M059J (cell line): ENCODE measurements at places on chromosomes 5 and 9. TPM values are rescaled to one million over a fixed set of nuclear protein-coding genes. Genes with fewer than 3 reads are reported as not detected.

DNA sequence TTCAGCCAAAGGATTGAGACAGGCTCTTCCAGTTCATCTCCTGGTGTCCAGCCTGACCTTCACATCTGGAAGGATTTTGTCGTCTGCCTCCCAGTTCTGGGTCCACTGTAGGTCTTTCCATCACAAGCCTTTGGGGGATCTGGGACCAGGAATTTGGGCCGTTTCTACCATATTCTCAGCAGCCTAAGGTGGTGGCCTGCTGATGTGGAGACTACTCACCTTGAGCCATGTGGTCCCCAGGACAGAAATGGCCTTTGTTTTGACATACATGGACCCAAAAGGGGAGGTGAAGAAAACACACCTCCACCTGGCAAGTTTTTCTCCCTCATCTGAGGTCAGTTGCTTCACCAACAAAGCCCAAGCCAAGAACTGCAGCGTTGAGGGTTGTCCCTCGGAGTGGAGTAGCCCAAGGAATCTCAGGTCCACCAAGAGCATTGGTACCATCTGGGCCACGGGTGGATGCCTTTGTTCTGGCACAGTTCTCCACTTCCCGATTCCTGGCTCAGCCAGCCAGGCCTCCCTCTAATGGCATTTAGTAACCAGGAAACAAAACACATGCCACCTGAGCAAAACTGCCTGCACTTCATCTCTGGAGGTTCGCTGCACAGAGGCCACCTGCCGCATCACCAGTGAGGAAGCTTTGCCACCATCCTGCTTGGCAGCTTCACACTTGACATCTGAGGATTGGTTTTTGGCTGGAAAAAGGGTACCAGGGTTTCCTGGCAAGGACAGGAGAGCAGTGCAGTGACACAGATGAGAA, 24.7 kb downstream of the AMBP start:
- DNase-seq, result no peak

GRCh38 chr9:110447476-110447875, 109.8 kb upstream of the TXNDC8 start:
- DNase-seq, result no peak

- DNase-seq, result peak; percentile 22
Measured at GRCh38 chr5:132020568-132021339, 9.3 kb upstream of the ACSL6 start.

Gene CHSY3
- total RNA-seq, result 0.02 TPM in 1 of 2 replicates, not detected in the other

DNA sequence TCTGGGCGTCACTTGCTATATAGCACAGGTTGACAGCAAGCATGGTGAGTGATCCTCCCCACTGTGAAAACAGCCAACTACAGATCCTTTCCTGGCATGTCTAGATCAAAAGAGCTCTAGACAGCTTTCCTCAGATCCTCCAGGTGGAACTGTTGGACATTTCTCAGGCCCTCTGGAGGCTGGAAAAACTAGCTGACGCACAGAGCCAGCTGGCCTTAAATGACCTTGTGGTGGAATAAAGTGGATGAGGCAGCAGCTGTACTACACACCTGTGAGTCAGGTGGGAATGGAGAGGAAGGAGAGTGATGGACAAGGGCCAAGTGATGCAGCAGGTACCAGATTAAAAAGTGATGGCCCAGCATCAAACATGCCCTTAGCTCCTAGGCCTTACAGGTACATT, 172.7 kb downstream of the TRIM32 start:
- DNase-seq, result no peak

Gene PCDHGB3
- total RNA-seq, result 0.49 and 0.54 TPM in 2 replicates

- DNase-seq, result peak; percentile 58
Measured at GRCh38 chr9:18489861-18490260, 15.9 kb downstream of the ADAMTSL1 start.

DNA sequence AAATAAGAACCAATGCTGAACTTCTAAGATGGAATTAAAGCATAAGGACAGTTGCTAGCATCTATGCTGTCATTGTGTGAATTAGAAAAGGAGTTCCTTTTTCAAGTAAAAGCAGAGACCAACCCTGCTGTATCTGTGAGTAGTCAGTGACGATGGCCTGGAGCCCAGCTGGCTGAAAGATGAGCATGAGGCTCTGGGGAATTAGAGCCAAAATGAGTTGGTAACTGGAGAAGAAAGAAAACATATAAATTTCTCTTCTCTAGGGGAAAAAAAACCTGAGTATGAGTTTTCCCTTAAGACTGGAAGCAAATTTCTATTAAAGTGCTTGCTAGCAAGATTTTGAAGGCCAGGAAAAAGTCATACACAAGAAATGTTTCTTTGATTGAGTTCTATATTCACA, 1.6 kb upstream of the SPZ1 start:
- no peak for DNase-seq

DNA sequence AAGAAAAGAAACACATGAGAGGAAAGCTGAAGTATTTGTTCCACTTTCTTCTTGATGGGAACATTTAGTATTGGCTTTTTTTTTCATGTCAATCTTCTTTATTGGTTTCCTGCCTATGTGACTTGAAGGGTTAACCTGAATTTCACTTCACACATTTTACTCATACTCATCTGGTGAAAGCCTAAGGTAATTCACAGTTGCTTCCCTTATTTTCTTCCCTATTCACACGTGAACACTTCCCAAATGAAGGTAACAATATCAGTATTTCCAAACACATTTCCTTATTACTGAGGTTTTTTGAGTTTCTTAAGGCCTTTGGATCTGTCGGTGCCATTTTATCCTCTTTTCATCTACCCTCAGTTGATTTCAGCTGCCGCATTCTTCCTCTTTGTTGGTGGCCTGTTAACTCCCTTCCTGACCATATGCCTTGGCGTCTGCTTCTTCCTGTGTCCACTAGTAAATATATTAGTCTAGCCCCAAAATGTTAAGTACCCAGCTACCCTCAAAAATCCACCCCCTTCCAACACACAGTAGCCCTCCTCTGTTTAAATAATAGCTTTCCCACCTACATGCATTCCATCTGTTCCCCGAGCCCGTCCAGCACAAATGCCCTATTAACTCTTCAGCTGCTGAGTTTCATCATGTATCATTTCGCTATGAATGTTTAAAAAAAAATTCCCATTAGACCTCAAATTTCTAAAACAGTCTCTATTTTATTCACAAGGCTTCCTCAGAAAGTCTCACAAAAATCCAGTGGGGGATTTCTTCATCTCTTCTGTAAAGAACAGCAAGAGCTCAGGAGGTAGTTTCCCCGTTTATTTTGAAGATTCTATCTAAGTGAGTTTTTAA, 97.3 kb downstream of the USP20 start:
- DNase-seq, result no peak

- DNase-seq, result no peak
Measured at GRCh38 chr9:700365-701282, 140.9 kb upstream of the DMRT1 start.

- no peak for DNase-seq
Measured at GRCh38 chr5:176153741-176154140, 84.5 kb upstream of the SIMC1 start.

- peak; percentile 89 for DNase-seq
Measured at GRCh38 chr9:109171926-109172325, 4.9 kb upstream of the FRRS1L start.

DNA sequence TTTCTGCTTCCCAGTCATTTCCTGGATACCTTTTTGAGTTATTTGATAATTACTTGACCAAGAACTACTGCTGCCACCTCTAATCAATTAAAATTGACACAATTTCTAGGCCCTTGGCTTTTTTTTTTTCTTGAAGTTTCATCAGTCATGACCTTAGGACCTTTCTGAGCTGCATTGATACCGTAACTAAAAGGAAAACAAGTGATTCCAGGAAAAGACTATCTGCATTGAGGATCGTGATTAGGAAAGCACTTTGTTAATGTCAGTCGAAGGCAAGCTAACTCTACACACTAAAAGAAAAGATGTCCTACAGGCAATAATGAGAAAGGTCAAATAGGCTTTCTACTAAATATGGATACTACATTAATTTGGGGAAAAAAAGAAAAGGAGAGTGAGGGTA, 69.9 kb downstream of the ARSB start:
- DNase-seq, result no peak

GRCh38 chr5:81194633-81195334, 38.3 kb upstream of the CKMT2 start:
- DNase-seq, result peak; percentile 69

- no peak for DNase-seq
Measured at GRCh38 chr5:69152731-69153130, 14.2 kb upstream of the CCNB1 start.

Gene SPATA6L
- 0.69 TPM in 1 of 2 replicates, not detected in the other for total RNA-seq

DNA sequence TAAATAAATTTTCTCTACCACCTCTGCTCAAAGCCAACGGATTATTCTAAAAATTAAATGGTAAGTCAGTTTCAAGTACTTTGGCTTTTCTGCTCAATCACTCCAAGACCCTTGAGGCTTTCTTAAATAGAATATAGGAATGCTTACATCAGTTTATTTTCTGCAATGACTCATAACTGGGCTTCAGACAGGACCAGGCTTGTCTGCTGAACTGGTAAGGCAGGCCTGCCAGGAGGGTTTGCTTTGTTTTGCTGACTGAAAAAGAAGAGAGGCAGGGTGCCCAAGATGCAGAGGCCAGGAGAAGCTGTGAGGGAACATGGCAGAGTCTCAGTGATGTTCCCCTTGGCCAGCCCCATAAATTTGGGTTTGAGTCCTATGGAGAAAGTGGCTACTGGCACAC, 60.3 kb upstream of the EPB41L4A start:
- DNase-seq, result no peak

Gene RNF183
- not detected in 2 replicates for total RNA-seq

GRCh38 chr9:121253821-121254501, 14.0 kb upstream of the GSN start:
- no peak for DNase-seq

DNA sequence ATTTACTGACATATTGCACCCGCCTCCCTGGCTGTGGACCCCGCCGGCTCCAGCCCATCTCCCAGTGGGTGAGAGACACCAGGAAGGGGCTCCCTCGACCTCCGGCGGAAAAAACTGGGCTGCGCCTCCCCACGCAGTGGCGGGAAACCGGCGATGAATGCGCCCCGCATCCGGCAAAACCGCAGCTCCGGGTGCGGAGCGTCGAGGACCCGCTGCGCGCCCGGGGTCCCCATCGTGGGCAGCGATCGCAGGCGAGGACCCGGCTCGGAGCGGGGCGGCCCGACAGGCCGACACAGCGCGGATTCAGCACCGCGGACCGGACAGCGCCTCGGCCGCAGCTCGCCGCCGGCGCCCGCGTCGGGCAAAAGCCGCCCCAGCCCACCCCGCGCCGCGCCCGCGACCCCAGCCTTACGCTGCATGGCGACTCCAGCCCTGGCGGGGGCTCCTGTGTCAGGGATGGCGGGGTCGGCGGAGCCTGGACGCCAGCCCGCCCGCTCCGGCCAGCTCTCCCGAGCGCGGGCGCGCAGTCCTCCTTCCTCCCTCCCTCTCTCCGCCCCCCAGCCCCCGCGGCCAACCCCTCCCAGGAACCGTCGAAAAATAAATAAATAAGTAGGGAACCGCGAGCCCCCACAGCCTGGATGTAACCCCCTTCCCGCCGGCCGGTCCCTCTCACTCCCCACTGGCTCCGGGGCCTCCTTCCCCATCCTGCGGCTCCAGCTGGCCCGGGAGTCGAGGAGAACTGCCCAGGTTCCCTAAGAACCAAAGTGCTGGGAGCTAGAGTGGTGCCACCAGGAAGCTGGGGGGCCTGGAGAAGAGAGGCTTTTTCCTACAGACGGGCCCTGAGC, 3.1 kb downstream of the LHX3 start:
- DNase-seq, result no peak
